Stimulated activated CD8-positive, alpha-beta memory T cell treated with anti-CD3 and anti-CD28 coated beads, Interleukin-7, amount 100 ng/mL, for 1 hour (primary cell): ENCODE measurements at places on chromosomes 2 and 18.
A peak's percentile ranks its signal among the peaks of the same experiment; 100 is the strongest.

GRCh38 chr2:12054956-12055618, 308.7 kb downstream of the LPIN1 start:
- DNase-seq, result no peak

DNA sequence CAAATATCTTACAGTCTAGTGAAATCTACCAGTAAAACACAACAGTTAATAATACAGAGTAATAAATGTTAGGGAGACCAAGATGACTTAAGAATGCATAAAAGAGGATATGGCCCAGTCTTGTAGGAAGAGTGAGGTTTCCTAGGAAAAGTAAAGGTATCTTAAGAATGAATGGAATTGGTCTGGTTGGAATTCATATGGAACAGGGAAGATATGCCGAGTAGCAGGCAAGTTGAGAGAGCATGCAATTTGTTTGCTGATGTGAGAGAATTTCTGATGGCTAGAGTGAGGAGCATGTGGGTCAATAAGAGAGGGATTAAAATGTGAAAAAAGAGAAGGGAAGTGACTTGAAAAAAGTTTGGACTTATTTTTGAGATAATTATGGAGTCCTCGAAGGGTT, 512.9 kb upstream of the ZEB2 start:
- no peak for DNase-seq

DNA sequence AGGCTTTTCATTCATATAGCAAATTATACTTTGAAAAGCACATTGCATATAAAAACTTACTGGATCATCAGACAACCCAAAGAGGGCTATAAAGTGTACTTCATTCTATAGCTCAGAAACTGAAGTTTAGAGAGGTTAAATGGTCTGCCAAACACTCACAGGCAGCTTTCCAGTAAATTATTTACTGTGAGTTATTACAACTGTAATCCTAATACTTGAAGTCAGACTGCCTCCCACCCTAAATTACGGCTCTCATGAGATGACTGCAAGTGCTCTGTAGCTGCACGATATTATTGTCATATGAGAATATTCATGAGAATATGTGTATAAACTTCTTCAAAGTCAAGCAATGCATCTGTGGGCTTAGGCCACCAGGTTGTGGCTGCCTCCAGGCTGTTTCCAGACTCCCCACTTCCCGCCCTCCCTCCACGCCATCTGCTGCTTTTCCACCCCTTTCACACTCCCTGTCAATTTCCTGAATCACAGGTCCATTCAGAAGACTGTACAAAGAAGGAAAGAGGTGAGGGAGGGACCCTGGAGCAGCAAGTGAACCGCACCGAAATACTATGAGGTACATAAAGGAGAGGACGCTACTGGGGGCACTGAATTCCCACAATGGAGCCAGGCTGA, 111.1 kb upstream of the SPOPL start:
- DNase-seq, result no peak

DNA sequence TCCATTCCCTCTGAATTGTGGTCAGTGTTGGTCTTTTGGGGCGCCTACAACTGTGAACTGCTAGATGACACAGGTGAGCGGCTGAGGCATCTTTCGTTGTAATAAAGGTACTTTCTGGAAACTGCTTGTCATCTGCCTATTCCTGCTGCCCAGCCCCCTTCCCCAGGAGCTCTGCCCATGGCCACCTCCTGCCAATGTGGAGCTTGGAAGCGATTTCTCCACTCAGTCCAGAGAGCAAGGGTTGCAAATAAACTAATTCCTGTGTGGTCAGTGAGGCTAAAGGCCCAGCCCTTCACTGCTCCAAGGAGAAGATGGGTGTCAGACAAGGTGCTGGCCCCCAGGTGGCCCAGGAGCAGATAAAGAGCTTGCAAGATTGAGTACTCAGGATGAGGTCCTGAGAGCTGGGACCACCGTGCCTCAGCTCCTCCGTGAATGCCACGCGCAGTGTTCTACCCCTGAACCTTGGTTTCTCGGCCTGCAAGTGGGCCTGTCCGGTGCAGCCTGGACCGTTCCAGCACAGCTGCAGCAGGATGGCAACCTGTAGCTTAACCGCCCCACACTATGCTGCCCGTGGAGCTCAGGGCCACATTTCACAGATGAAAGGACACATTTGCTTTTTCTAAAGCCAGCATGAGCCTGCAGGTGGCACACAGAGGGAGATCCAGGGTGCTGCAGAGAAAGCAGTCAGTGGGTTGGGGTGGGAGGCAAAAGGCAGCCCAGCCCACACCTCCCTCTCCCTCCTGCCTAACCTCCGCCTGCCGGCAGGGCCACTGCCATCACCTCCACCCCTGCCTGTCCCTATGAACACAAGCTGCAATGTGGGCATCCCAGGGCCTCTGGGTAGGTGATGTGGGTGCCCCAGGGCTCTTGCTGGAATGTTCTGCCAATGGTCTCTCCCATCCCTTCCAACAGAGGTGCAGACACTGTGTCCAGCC, 78.7 kb upstream of the OTOF start:
- no peak for DNase-seq

- DNase-seq, result no peak
Observed at GRCh38 chr2:173874003-173874893, 90.9 kb downstream of the SP3 start.

- no peak for DNase-seq
Observed at GRCh38 chr2:137539336-137539735, 424.9 kb upstream of the HNMT start.

- DNase-seq, result peak; percentile 69
Observed at GRCh38 chr2:12716032-12716281, 779 bp upstream of the TRIB2 start.

GRCh38 chr2:135925571-135925970, 49.3 kb upstream of the MCM6 start:
- DNase-seq, result no peak

DNA sequence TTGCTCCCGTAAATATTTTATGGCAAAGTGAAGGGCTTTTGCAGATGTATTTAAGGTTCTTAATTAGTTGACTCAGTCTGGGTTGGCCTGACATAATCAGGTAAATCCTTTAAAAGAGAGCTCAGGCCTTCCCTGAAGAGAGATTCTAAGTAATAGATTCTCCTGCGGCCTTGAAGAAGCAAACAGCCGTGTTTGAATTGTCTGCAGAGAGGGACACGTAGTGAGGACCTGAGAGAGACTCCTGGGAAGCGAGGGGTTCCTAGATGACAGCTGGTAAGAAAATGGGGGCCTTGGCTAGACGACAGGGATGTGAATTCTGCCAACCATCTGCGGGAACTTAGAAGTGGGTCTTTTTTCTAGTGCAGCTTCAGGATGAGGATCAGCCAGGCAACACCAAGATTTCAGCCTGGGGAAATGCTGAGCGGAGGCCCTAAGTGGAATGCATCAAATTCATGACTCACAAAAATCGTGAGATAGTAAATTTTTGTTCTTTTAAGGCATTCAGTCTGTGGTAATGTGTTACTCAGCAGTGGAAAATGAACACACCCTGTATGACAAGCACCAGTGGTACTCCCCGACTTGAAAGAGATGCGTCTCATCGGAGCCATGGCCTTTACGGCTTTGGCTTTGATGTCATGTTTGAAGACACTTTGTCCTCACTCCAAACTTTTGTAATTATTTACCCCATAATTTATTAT, 62.1 kb upstream of the SMIM21 start:
- DNase-seq, result no peak

DNA sequence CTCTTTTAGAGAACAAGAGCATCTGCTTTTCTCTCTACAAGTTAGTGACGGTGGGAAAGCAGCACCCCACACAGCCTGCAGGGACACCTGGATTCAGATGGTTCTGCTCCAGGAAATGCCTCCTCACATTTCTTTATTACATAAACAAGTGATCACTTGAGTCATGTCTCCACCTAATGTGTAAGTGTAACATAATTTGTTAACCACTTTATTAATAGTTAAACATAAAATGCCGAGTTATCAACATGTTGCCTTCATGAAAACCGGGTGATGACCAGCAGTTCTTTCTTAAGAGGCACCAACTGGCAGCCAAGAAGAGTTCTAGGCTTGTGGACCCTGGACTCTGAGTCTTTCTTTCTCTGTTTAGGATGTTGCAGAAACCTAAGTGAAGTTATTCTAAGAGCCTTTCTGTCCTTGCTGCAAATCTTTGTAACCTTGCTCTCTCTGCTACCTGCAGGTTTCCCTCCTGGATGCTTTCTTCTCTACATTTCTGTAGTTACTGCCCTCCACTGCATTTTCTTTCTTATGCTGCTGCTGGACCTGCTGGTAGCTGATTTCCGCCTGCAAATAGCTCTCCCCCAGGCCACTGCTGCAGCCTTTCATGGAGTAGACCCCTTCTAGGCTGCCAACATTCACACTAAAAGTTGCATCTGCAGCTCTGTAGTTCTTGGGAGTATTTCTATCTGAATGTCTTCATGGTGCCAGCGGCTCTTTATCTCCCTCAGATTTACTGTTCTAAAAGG, 24.3 kb downstream of the UPP2 start:
- DNase-seq, result no peak

DNA sequence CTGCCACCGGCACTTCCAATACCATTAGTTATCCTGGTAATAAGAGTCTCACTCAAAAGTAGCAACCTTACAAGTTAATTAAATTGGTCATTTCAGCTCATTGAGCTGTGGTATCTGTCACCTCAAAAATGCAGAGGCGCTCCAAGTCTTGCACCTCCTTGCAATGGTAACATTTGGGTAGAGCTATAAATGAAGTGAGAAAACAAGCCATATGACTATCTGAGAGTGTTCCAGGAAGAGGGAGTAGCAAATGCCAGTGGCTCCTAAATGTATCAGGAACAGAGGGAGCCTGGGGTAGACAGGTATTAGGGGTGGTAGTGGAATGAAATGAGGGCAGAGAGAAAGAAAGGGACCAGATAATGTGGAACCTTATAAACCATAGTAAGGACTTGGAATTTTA, 6.0 kb upstream of the ZSCAN30 start:
- DNase-seq, result no peak

GRCh38 chr2:227612546-227613271, 1.9 kb downstream of the SCYGR3 start:
- no peak for DNase-seq

GRCh38 chr2:120020554-120020953, 7.7 kb downstream of the EPB41L5 start:
- DNase-seq, result no peak

GRCh38 chr2:240172071-240172895, 31.8 kb upstream of the OTOS start:
- DNase-seq, result no peak

DNA sequence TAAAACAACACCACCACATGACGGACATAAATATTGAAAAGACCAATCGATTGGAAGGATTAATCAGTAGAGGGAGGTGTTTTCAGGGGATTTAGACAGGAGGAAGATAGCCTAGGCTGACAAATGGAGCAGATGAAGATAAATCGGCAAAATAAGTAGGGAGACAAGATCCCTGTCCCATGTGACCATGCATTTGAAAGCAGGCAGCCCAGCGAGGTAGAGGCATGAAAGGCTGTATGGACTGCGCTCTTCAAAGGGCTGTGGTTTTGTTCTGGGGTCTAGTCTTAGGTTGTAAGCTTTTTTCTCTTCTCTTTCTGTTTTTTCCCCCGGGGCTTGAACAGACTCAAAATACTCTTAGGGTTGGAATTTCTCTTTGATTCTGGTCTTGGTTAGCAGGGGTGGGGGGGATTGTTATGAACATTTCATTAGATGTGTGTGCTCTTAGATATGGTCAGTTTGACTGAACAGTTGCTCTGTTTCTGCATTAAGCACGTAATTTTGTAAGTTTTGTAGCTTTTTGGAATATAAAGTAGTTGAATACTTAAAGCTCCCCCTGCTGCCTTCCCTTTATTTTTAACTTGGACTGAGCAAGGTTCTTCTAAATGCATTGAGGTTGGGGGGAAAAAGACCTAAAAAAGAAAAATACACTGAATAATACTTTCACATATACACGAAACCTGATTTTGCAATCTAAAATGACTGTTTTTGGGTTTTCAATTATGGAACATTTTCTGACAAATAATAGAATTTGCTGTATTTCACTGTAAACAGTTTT, 32.2 kb downstream of the ZNF532 start:
- DNase-seq, result no peak

- no peak for DNase-seq
Observed at GRCh38 chr18:6718267-6718666, 11.2 kb upstream of the ARHGAP28 start.

- no peak for DNase-seq
Observed at GRCh38 chr2:217075268-217076057, 215.6 kb upstream of the TNP1 start.

- no peak for DNase-seq
Observed at GRCh38 chr2:239008677-239009588, 161.0 kb downstream of the TWIST2 start.

DNA sequence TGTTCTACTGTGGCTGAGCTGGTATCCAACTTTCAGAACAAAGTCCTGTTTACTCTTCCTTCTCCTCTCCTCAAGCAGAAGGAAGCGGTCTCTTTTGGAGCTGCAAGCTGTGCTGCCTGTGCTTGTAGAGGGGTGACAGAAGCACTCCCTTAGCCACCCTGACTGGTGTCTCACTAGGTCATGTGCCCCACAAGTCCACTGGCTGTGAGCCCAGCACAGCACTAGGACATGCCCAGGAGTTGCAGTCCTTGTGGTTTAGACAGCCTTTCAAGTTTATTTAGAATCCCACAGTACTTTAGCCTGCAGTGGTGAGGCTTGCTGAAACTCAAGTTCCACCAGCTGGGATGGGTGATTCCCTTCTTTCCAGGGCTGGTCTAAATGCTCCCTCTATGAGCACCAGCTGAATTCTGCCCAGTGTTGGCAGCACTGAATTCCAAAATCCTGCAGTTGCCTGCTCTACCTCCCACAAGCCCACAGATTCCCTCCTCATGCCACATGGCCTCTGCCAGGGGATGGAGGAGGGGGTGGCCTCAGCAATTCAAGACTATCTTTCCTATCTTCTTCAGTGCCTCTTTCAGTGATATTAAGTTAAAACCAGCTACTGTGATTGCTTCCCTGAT, 61.2 kb downstream of the CCDC85A start:
- no peak for DNase-seq

DNA sequence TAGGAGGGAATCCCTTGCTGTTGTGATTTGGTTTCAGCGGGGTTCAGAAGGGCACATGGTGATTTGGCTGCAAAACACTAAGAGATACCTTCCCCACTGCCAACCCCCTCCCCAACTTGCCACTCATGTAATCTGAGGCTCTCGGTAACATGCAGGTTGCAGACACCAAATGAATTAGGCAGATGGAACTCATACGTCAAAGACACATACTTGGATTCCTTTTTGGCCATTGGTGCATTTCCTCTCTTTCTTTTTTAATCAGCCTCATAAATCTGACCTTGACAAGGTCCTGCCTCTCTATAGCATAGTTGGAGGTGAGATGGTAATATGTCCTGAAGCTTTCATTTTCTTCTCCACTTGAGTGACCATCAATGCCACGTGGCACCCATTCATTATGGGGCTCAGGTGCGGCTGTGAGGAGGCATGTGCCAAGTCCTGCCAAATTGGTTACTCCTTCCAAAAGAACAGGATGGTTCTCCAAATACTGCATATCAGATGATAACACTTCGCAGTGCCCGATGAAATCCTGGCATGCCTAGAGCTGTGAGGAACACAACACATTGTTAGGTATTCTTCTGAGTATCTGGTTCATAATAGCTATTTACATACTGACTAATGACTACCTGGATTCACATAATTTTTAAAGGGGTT, 8.3 kb upstream of the TMEM178A start:
- DNase-seq, result no peak

DNA sequence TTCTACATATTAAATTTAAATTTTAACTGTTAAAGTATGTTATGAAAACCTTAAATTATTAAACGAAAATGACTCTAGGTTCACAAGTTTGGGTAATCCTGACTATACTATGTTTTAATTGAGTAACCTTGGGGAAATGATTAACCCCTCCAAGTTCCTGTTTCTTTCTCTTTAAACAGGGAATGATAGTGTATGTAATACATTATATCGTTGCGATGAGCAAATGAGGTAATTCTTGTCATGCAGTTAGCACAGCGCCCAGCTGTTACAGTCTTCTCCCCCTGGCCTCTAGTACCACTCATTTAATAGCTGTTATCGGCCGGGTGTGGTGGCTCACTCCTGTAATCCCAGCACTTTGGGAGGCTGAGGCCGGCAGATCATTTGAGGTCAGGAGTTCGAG, 80.4 kb downstream of the MTA3 start:
- no peak for DNase-seq
